NCI-H748 treated with DMSO at 0.1 percent for 48 hours (cell line): ENCODE measurements at places on chromosomes 12 and 14.

DNA sequence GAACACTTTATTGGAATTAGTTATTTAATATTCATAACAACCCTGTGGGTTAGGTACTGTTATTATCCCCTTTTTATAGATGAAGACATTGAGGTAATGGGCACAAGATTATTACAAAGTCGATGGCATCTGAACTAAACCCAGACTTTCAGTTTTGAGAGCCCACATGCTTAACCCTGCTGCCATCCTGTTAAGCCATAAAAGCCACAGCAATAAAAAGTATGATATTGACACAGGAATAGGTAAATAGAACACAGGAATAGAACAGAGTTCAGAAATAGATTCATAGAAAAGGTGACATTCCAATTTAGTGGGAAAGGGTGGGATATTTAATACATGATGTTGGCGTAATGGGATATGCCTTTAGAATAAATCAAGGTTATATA is 119.8 kb downstream of the SLC38A1 start:
- DNase-seq = no peak

- no peak for DNase-seq
These were observed 64.1 kb upstream of the EGLN3 start for GRCh38 chr14:34014936-34015335.

DNA sequence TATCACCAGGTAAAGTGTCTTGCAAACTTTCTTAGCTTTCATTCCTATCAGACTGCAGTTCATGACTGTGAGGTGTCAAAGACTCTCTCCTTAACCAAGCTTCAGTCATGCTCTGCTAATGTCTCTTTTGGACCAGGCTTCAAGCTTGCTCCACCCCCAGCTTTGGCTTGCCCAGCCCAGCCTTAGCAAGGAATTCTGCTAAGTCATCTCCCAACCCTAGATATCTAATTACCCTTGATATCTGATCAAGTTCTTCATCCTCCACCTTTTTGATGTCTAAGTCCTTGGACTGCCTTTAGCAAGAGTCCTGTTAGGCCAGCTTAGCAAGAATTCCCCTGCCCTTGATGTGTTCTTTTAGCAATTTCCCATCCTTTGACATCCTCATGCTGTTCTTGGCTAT is 108.9 kb upstream of the FGD4 start:
- DNase-seq = no peak

- DNase-seq = no peak
These were observed 6.0 kb downstream of the TEDC1 start for GRCh38 chr14:105496831-105497591.

- DNase-seq = no peak
These were observed 16.6 kb downstream of the NOXRED1 start for GRCh38 chr14:77406718-77407117.

DNA sequence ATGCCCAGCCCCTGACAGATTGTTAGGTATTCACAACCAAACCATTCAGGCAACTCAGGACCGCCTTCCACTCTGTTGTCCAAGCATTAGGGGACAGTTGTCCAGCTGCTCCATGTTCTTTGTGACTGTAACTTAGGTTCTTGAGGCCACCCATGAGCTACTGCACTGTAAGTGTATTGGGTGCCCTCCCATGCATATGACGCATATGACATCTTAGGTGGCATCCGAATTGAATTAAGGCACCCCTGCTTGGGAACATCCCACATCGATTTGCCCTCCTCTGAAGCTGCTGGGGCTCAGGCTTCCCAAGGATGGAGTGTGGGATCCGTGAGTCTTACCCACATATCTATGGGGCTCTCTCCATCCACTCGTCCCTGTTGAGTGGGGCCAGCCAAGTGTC is 17.7 kb downstream of the RFLNA start:
- DNase-seq = no peak

- DNase-seq = no peak
These were observed 178.0 kb downstream of the GRIP1 start for GRCh38 chr12:66500841-66501240.

DNA sequence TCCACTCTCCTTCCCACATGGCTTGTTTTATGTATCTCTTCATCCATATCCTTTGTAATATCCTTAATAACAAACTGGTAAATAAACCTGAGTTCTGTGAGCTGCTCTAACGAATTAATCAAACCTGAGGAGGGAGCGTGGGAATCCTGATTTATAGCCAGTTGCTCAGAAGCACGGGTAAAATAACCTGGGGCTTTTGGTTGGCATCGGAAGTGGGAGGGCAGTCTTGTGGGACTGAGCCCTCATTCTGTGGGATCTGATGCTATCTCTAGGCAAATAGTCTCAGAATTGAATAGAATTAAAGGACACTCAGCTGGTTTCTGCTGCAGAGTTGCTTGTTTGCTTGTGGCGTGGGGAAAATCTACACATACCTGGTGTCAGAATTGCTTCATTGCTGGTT is 17.5 kb upstream of the LDHB start:
- no peak for DNase-seq

- no peak for DNase-seq
These were observed 113.9 kb upstream of the CPM start for GRCh38 chr12:69046920-69047319.

DNA sequence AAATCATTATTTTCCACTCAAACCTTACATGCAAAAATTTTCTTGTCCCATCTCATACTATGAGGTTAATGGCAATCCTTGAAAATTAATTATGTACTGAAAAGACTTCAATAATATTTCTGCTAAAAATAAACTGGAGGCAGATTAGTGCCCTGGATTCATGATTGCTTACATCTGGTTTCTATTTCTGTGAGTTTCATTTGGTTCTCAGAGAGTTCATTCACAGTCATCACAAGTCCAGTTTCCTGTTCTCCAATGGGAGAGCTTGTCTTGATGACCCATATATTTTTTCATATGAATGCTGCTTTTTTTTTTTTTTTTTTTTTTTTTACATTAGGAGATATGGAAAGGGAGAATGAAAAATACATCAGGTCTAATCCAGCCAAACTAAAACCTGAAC is 6.6 kb upstream of the PTHLH start:
- DNase-seq = no peak

DNA sequence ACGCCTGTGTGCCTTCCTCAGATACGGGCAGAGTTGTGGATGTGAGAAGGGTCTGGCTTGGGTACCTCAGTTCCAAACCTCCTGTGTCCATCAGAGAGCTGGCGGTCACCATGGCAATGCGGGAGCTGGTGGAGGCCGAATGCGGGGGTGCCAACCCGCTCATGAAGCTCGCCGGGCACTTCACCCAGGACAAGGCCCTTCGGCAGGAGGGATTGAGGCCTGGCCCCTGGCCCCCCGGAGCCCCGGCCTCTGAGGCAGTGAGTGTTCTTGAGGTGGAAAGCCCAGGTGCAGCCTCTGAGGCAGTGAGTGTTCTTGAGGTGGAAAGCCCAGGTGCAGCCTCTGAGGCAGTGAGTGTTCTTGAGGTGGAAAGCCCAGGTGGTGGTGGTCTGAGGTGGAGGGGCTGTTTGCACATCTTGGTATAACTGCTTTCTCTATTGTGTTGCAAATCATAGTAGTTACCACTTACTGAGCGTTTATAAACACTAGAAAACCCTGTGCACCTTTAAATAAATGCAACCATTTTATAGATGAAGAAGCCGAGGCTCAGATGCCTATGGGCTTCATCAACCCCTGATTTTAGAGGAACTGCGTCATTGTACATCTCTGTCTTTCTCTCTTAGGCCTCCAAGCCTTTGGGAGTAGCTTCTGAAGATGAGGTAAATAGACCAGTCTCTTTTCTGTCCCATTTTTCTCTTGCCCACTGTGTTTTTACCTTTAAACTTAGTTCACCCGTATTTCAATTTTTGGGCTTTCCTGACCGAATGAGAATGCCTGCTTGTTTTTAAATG is 976 bp downstream of the PEX5 start:
- DNase-seq = peak; percentile 1

DNA sequence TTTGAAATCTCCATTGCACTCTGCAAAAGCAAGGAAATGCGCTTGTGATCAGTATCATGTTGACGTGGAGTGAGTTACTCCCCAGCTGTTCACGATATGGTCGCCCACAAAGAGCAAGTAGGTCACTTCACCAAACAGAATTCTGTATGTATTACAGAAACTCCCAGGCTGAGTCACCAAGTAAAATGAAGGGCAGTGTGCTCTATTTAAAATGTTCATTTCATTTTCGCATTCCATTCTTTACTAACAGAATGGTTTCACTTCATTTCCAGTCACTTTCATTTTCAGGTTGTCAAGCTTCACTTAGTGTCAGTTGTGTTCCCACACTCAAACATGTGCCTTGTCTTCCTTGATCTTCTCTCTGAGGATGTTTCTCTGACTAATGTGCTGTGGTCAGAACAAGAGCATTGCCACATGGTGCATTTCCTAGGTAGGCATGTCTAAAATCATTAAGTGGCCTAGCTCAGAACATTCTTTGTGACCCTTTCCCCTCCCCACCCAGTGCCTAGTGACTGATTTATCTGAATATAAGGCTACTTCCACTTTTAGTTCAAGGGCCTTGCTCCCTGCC is 391.2 kb downstream of the RAD51B start:
- DNase-seq = no peak

- DNase-seq = no peak
These were observed 181.5 kb upstream of the PELI2 start for GRCh38 chr14:55936691-55937090.

- no peak for DNase-seq
These were observed 394.0 kb upstream of the CCDC196 start for GRCh38 chr14:66092206-66092605.

DNA sequence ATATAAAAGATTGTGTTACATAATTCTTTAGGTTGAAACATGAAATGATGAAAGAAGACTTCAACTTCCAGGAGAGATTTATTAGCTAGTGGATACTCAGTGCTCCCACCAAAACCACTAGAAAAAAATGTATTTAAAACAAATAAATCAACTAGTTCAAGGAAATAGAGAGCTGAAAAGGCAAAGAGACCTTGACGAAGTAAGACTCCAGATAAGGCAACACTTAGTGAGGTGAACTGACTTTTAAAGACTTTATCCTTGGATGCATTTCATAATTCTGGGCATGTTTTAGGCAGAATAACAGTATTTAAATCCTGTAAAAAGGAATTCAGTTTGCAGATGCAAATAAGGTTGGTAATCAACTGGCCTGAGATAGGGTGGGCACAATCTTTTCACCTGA is 1150.7 kb downstream of the FSCB start:
- DNase-seq = no peak

DNA sequence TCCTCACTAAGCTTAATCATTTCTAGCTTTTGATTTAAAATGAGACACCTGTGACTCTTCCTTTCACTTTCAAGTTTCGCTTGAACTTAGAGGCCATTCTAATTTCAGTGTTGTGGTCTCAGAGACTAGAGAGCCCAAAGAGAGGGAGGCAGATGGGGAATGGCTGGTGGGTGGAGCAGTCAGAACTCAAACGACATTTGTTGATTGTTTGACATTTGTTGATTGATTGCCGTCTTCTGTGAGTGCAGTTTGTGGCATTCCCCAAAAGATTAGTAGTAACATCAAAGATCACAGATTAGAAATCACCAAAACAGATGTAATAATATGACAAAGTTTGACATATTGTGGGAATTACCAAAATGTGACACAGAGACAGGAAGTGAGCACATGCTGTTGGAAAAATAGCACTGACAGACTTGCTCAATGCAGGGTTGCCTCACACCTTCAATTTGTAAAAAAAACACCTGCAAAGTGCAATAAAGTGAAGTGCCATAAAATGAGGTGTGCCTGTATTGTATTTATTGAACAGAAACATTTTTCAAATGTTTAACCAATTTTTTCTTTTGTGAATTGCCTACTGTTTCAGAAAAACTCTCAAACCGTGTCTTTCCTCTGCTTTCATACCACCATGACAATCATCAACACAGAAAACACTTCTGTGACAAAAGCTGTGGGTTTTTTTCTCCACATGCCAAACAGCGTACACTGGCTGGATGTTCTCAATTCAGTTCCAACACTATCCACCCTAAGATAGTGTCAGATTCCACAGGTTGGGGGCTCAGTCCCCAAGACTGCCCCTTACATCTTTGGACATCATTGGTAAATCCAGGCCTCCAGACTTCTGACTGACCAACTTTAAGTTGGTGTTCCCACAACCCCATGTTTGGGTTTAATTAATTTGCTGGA is 376.3 kb upstream of the RGS6 start:
- peak; percentile 61 for DNase-seq

DNA sequence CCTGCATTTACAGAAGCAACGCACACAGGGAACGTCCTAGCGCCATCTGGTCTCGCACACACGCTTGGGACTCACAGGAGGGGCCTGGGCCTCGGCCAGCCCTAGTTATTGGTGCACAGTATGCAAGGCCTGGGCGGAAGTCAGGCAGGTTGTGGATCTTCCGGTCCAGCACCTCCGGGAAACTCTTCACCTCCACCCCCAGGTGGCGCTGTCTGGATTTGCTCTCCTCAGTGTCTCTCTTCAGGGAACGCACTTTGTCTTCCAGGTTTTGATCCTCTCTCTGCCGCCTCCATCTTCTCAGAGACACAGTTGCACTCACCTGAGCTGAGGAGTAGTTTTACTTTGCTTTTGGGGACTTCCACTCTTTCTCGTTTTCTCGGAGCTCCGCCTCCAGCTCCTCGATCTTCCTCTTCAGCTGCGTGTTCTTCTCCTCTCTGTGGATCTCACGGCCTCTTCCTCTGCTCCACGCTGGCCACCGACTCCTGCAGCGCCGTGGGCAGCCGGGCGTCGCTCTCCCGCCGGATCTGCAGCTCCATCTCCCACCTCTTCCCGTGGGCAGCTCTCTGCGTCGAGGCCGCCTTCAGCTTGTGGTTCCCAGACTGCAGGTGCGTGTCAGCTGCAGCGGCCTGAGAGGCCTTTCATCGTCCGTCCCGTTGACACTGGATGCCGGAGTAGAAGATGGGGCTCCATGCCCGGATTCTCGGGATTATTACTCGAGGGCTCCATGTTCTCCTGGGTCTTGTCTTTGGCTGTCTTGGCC is 933.8 kb downstream of the TMEM121 start:
- DNase-seq = no peak

DNA sequence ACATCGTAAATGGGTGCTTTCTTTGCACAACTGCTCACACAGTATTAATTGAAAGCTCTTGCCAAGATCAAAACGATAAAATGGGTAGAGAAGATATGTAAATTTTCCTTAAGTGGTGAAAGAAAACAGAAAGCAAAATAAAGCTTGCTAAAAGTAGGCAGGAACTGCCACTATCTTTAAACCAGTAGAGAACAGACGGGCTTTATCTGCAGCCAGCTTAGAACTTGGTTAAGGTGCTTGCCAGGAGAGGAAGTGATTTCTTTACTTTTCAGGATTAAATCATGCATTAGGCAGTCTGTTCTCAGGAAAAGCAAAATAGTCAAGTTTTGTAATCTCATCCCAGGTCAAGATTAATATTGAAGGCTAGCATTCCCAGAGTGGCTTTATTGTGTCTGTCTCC is 56.9 kb upstream of the CCDC175 start:
- no peak for DNase-seq

DNA sequence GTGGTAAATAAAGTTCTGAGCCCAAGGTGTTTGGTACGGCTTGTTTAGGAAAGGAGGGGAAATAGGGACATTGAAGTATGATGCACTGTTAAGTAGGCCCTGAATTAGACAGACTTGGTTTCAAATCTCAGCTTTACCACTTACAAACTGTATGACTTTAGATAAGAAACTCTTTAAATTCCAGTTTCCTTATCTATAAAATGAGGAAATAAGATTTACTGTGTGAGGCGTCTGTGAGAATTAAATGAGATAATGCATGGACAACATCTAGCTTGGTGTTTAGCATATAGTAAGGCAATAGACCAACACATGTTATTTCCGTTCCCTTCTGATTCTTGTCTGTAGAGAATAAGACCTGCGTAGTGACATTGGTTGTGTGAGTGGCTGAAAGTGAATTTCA is 7.0 kb downstream of the NCKAP1L start:
- no peak for DNase-seq
